ENCODE measurements at places on chromosomes 2 and 18.

- no peak for DNase-seq
Observed at GRCh38 chr2:224628416-224628815, 43.3 kb upstream of the CUL3 start.

- DNase-seq = no peak
Observed at GRCh38 chr2:118940486-118941120, 1.4 kb upstream of the MARCO start.

GRCh38 chr2:72261076-72261475 lies 113.4 kb upstream of the CYP26B1 start:
- no peak for DNase-seq

GRCh38 chr18:25349131-25349925 lies 2.6 kb downstream of the ZNF521 start:
- DNase-seq = no peak

DNA sequence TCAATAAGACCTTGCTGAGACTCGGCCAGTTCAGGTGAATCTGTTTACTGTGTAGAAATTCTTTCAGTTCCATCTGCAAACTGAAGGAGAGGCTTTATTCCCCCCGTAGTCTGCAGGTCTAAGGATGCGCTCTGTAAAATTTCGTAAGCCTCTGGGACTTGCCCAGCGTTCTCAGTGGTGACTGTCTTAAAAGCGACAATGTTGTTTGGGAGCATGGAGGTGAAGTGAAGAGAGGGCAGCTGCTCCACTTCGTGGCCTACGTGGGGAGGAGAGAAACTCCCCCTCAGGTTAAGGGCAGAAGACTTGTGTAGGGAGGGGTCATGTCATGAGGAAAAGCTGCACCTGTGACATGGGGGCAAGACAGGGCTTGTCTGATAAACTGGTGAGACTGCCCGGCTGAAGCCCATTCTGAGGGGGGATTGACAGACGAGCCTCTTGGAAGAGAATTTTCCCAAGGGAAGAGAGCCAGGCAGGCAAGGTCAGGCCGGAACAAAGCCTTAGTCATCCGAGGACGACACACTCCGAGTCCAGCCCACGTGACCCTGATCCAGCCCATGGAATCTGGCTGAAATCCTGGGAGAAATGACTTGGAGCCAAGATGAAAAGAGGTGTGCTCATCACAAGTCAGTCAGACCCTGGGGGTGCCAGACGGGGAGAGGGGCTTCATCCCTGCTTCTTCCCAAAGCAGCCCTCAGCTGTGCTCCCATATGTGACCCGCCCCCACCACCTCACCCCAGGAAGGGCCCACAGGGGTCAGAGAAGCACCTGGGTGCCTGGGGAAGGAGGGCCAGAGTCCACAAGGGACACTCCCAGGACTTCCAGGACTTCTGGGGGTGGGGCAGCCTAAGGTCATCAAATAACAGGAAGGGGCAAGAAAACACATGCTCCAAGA lies 88.5 kb upstream of the SH3BP4 start:
- DNase-seq = no peak
